Heart left ventricle (tissue), 16 donors: ENCODE measurements at places on chromosomes 1 and 21.

DNA sequence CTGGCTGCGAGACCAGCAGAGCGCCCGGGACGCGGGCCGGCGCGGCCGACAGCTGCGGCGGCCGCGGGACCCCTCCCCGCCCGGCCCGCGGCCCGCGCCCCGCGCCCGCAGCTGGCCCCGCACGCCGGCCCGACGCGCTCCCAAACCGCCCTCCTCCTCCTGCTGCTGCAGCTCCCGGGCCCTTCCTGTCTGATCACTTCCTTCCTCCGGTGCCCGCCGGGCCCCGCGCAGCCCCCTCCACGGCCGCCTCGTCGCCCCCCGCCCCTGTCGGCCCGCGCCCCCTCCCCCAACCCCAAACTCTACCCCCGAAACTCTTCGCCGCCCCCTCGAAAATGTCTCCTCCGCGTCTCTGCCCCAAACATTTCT lies 594 bp downstream of the LUZP1 start:
- peak overlapping the region; percentile 98 for H3K27ac ChIP-seq
- DNase-seq = peak; percentile 46
- no peaks in the 10 kb centered on the region for H3K36me3 ChIP-seq
- no peaks in the 10 kb centered on the region for H3K27me3 ChIP-seq
- H3K4me3 ChIP-seq = peak overlapping the region; percentile 67

GRCh38 chr1:53049574-53049967 lies 12.4 kb upstream of the PODN start:
- H3K27ac ChIP-seq = peak overlapping the region; percentile 62
- H3K4me1 ChIP-seq = peaks cover 18% of the 10 kb centered on the region
- H3K4me3 ChIP-seq = no peak overlapping the region
- DNase-seq = no peak
- H3K27me3 ChIP-seq = no peaks in the 10 kb centered on the region
- no peaks in the 10 kb centered on the region for H3K36me3 ChIP-seq

GRCh38 chr1:68181165-68181556 lies 51.2 kb downstream of the WLS start:
- no peak overlapping the region for H3K27ac ChIP-seq
- peaks cover 3% of the 10 kb centered on the region for H3K4me1 ChIP-seq
- DNase-seq = no peak
- no peaks in the 10 kb centered on the region for H3K36me3 ChIP-seq
- H3K27me3 ChIP-seq = no peaks in the 10 kb centered on the region
- H3K4me3 ChIP-seq = no peak overlapping the region

DNA sequence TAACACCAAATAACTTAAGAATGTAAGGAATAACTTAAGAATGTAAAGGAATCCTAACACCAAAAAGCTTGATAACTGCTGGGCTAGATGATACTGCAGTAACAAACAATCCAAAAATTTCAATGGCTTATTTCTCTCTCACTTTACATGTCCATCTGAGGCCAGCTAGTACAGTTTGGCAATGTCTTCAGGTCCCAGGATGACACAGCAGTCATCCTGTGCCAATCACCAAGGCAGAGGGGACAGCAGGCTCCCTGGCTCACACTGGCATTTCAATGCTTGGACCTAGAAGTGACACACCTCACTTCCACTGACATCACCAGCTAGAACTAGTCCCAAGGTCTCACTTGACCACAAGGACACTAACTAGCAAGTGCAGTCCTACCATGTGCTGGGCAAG lies 15.3 kb downstream of the DNAJC11 start:
- H3K4me3 ChIP-seq = no peak overlapping the region
- no peaks in the 10 kb centered on the region for H3K36me3 ChIP-seq
- DNase-seq = peak; percentile 63

- no peaks in the 10 kb centered on the region for H3K36me3 ChIP-seq
- peaks cover 98% of the 10 kb centered on the region for H3K27me3 ChIP-seq
- DNase-seq = no peak
- no peak overlapping the region for H3K27ac ChIP-seq
- H3K4me3 ChIP-seq = peak overlapping the region; percentile 41
Observed at GRCh38 chr1:118985640-118986554, 2.2 kb downstream of the TBX15 start.

DNA sequence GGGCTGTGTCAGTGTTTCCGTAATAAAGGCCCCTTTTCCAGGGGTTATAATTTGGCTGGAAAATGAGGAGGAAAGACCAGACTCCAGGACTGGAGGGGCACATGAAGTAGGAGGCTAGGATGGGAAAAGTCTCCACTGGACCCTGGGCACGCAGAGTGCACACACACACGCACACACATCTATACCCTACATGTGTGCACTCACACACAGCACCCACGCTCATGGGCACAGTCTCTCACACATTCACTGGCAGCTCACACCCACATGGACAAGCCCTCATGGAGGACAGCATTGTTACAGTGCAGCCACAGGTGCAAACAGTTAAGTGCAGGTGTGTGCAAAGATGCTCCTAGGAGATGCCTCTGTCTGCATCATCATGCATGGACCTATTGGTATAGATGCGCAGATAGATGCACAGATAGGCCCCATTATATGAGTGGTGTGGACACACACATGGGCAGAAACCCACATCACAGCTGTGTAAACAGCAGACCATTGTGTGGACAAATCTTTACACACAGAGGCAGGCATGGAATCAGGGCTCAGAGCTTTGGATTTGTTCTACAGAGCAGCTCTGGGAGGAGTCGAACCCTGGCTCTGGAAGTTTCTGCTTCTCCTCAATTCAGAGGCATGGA lies 9.1 kb upstream of the RUNX3 start:
- peaks cover 12% of the 10 kb centered on the region for H3K27me3 ChIP-seq
- H3K4me3 ChIP-seq = no peak overlapping the region
- no peak for DNase-seq

- no peaks in the 10 kb centered on the region for H3K27me3 ChIP-seq
- no peaks in the 10 kb centered on the region for H3K36me3 ChIP-seq
- H3K4me1 ChIP-seq = peaks cover 21% of the 10 kb centered on the region
Observed at GRCh38 chr1:174007851-174008250, 14.3 kb downstream of the RC3H1 start.

DNA sequence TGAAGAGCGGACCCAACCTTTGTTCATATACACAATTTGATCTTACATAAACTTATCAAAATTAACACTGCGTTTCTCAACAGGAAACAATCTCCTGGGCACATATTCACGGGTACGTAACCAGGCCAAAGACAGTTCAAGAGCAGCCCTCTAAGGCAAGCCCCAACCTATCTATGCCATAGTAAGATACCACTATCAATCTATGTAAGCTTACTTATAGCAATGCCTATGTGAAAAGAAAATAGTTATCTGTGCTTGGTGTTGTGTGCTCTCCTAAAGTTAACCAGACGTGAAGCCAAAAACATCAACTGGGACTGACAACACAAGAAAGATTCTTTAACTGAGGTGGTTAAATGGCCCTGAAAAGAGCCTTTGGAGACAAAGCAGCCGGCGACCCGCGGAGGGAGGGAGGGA lies 49.4 kb upstream of the BOLA1 start:
- peak overlapping the region; percentile 56 for H3K4me3 ChIP-seq
- peaks cover 5% of the 10 kb centered on the region for H3K36me3 ChIP-seq
- no peak for DNase-seq
- H3K4me1 ChIP-seq = peaks cover 28% of the 10 kb centered on the region
- peak overlapping the region; percentile 44 for H3K27ac ChIP-seq

DNA sequence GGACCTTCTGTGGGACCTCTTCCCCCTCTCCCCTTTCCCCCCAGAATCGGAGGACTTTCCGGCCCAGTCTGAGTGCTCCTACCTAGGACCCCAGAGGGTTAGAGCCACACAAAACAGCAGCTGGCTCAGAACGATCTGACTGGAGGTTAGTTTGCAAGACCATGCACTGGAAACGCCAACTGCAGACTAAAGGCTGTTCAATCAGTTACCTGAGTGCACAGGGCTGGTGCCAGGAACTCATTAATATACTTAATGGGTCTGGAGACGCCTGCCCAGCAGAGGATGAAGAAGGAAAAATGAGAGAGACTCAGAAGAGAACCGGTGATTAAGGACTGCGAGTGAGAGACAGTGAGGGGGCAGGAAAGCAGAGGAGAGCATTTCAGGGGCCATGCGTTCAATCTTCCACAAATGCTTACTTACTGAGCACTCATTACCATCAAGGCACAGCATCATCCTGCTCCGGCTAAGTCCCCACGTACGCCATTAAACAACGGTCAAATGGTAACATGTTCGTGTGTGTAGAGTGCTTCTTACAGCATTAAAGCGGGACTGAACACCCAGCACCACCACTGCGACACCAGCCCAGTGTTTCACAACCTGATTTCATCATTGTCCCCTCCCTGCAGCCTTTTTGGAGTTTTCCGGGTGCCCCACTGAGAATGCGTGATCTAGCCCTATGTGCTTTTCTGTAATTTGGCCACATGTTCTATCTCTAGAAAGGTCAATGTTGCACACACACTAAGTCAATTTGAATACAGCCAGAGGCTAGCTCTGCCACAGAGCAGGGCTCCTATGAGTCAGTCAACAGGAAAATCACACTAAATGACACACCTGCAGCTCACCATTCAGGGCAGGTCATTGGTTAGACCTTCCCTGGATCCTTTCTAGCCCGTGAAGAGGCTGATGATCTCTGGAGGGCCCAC lies 7.6 kb downstream of the ENO1 start:
- no peak for DNase-seq
- peaks cover 33% of the 10 kb centered on the region for H3K4me1 ChIP-seq
- no peak overlapping the region for H3K27ac ChIP-seq
- no peak overlapping the region for H3K4me3 ChIP-seq
- H3K27me3 ChIP-seq = no peaks in the 10 kb centered on the region
- H3K36me3 ChIP-seq = peaks cover 91% of the 10 kb centered on the region

- H3K4me1 ChIP-seq = peaks cover 11% of the 10 kb centered on the region
- no peaks in the 10 kb centered on the region for H3K27me3 ChIP-seq
- peak; percentile 82 for DNase-seq
- peaks cover 15% of the 10 kb centered on the region for H3K36me3 ChIP-seq
Observed at GRCh38 chr1:44819608-44820327, 11.4 kb downstream of the BTBD19 start.

- no peak overlapping the region for H3K27ac ChIP-seq
- H3K4me1 ChIP-seq = no peaks in the 10 kb centered on the region
- no peaks in the 10 kb centered on the region for H3K36me3 ChIP-seq
- no peak overlapping the region for H3K4me3 ChIP-seq
Observed at GRCh38 chr1:53616511-53616910, 122.5 kb downstream of the GLIS1 start.

GRCh38 chr1:31571340-31572295 lies 4.7 kb upstream of the TINAGL1 start:
- H3K27me3 ChIP-seq = no peaks in the 10 kb centered on the region
- no peaks in the 10 kb centered on the region for H3K36me3 ChIP-seq
- H3K27ac ChIP-seq = no peak overlapping the region
- peaks cover 15% of the 10 kb centered on the region for H3K4me1 ChIP-seq
- H3K4me3 ChIP-seq = no peak overlapping the region
- no peak for DNase-seq

DNA sequence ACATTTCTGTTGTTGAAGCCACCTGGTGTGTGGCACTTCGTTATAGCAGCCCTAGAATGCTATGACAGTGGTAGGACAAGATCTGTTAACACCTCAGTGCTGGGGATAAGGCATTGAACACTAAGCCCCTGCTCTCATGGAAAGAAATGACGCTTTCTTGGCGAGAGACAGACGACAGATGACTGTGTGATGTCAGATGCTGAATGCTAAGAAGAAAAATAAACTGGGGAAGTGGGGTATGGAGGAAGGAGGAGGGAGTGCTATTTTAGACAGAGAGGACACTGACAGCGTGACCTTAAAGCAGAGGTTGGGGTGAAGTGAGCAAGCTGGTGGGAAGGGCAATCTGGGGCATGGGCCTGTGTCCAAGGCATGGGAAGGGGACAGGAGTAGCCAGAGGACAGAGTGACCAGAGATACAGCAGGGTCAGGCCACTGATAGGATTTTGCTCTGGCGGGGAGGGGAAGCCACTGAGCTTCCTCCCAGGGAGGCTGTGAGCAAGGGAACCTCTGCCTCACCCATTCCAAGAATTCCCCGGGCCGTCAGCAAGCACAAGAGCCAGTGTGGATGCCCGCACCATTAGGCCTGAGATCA lies 15.2 kb downstream of the DOP1B start:
- no peak overlapping the region for H3K4me3 ChIP-seq
- no peaks in the 10 kb centered on the region for H3K36me3 ChIP-seq
- DNase-seq = peak; percentile 83
- H3K4me1 ChIP-seq = no peaks in the 10 kb centered on the region
- no peaks in the 10 kb centered on the region for H3K27me3 ChIP-seq
- H3K27ac ChIP-seq = peak overlapping the region; percentile 81

DNA sequence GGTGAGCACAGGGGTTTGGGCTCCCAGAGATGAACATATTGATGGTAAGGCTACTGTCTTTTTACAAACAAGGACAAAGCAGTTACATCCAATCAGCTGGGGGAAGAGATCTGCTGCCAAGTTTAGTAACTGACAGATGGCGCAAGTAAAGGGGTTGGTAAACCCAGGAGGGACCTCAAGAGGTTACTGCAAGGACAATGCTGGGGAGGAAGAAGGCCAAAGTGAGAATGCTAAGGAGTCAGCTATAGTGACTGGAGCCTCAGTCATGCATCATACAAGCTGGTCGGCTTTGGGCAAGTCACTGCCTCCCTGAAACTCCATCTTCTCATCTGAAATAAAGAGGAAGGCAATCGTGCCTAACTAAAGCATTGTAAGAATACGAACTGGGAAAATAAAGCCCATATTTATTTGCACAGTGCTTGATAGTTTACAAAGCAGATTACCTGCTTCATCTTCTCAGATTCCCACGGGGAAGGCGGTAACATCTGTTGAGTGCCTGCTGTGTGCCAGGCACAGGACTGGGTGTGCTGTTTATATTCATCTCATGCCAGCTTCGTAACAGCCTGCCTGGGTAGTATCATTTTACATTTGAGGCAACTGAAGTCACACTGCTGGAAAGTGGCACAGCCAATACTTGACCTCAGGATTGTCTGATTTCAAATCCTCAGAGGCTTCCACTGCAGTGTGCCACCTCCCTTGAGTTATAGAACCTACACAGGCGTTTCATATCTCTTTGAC lies 114.8 kb downstream of the BEND5 start:
- H3K4me3 ChIP-seq = no peak overlapping the region
- H3K27me3 ChIP-seq = no peaks in the 10 kb centered on the region
- DNase-seq = no peak
- no peak overlapping the region for H3K27ac ChIP-seq
- no peaks in the 10 kb centered on the region for H3K36me3 ChIP-seq

DNA sequence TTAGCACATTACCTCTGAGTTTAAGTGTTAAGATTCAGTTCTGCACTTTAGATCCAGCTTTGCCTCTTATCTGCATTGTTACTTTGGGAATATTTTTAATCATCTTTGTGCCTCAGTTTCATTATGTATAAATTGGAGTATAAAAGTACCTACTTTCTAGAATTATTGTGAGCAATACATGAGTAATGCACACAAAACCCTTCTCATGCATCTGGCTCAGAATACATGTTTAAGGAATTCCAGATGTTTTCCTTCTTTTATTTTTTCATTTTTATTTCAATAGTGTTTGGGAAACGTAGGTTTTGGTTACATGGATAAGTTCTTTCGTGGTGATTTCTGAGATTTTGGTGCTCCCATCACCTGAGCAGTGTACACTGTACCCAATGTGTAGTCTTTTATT lies 14.2 kb downstream of the C8A start:
- H3K4me1 ChIP-seq = no peaks in the 10 kb centered on the region
- no peak for DNase-seq
- H3K36me3 ChIP-seq = no peaks in the 10 kb centered on the region
- H3K27ac ChIP-seq = no peak overlapping the region
